ENCODE measurements at places on chromosomes 11 and 22.

DNA sequence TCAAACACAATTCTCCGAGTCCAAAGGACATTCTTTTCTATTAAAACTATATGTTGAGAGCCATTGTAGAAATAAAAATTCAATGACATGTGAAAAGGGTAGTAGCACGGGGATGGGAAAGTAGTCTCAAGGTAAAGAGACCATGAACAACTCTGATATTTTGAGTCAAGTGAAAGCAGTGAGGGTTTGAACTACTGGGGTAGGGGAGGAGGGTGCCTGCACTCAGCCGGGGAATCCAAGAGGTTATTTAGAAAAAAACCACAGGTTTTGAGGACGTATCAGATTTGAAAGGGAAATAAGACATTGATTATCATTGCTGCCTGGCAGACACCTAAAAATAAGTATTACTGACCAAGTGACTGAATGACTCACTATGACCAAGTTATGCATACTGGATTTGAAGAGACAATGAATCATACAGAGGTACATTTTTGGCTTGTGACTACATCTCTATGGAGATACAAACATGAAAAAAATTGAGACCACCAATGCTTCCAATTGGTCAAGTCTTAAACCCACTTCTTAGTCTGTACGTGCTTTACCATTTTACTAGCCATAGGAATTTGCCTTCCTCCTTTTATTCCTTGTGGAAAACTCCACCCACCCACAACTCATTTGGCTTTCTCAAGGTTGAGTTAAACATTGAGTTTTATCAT, 2.2 kb upstream of the OR52H1 start:
- no peak for DNase-seq

- no peak for DNase-seq
Measured at GRCh38 chr11:103609117-103610066, 427.0 kb upstream of the DDI1 start.

DNA sequence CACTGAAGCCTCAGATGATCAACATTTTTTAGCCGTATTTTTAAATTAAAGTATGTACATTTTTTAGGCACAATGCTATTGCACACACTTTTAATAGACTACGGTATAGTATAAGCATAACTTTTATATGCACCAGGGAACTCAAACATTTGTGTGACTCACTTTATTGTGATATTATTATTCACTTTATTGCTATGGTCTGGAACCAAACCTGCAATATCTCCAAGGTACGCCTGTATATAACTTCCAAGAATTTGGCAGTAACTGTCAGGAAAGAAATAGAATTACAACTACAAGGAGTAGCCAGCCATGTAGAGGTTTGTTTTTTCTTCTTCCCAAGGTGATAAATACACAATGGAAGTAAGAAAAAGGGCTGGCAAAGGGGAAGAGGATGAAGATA, 62.3 kb downstream of the PRR5L start:
- no peak for DNase-seq

DNA sequence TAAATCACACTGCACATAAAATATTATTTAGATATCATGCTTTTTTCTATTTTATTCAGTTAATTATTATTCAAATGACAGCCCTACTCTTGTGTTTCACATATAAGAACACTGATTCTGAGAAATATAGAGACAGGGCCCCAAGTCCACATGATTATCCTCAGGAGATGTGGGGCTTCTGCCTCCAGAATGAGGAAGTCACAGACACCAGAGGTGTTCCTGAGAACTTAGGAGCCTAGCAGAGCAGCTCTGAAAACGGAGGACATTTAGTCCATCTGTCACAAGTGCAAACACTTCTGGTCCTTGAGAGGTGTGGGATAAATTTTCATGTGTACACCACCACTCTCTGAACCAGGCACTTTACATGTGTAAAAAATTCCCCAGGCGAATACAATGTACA, 26.2 kb downstream of the TRIM66 start:
- DNase-seq, result no peak

GRCh38 chr22:26974914-26975803, 317.8 kb downstream of the MIAT start:
- no peak for DNase-seq

Measured in hypothalamus (tissue), 51 donors.